Activated CD4-positive, alpha-beta T cell treated with anti-CD3 and anti-CD28 coated beads for 24 hours (primary cell): ENCODE measurements at places on chromosomes 11 and 22.

GRCh38 chr22:36885474-36885873, 24.7 kb downstream of the NCF4 start:
- DNase-seq = no peak

GRCh38 chr11:73907191-73907590, 30.4 kb downstream of the PAAF1 start:
- DNase-seq = no peak

DNA sequence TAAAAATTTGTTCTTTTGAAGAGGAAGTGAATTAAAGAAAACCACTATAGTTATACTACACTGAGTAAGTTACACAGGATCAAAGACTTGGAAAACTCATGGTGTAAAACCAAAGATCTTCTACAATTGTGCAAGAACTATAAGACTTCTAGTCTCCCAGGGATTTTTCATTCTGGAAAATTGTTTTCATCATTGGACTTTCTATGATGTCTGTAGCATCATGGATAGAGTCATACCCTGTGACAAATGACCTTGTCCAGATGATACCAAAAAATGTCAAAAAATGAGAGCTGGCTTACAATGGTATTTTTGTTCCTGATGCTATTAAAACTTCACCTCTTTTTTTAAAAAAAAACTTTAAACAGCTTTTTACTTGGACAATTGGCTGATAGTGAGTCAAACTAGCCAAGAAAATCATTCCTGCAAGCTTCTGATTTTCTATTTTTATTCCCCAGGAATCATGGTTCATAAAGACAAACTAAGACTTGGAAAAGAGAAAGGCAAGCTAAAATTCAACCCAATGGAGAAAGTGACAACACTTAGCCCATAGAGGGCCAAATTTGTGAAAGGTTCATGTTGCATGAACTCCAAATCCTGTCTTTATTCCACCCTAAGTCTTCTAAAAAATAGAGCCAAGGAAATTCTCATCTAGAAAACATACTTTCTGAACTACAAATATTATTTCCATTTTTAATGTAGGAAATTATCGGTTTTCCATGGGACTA, 30.7 kb downstream of the ME3 start:
- DNase-seq = no peak

DNA sequence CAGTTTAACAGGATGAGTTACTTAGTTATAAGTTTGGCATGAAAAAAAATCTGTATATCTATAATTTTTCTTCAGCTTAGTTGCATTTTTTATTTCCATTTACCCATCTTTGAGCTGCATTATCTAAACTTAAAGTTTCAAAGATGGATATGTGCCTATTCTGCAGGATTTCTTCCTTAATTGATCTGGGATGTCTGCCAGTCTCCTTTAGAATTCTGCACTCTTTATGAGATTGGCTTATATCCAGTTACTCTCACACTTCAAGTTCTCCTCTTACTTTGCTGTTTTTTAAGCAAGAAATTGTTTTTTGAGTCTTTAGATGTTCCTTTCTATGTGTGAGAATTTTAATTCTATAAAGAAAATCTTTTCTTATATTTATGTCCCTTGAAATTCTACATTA, 5.1 kb upstream of the PDGFD start:
- no peak for DNase-seq

- DNase-seq = no peak
These were observed 76.7 kb upstream of the KCNQ1OT1 start for GRCh38 chr11:2776351-2777061.

- DNase-seq = no peak
These were observed 69.7 kb downstream of the SNX19 start for GRCh38 chr11:130846606-130847005.

DNA sequence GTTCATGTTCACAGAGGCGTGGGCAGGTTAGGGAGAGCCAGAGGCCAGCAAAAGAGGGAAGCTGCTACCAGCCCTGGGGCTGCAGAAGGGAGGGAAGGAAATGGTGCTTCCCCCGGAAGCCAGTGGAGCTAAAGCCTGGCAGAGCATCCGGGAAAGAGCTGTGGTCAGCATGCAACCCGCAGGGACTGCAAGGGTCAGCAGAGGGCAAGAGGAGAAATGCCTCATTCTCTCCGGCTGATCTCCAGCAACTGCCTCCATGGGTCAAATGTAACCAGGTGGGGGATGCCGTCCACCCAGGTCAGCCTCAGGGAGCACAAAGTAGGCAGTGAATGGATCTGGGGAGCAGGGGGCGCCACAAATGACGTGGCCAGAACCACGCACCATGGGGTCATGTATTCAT, 36.9 kb upstream of the PRR5 start:
- DNase-seq = no peak

DNA sequence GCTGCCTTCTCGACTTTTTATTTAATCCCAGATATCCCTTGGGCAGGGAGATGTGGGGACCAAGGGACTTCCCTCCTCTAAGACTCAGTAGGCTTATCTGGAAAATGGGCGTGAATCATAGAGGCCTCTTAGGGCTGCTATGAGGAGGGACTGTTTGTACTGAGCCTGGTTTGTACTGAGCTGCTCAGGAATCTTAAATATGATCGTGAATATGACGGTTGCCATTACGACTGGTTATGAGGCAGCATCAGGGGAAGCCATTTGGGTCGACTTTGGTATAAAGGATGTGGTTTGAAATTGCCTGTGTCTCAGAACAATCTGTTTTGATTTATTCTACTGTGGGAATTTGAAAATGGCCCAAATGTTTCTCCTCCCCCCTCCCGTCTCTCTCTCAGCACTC, 20.6 kb downstream of the TSPAN18 start:
- no peak for DNase-seq

DNA sequence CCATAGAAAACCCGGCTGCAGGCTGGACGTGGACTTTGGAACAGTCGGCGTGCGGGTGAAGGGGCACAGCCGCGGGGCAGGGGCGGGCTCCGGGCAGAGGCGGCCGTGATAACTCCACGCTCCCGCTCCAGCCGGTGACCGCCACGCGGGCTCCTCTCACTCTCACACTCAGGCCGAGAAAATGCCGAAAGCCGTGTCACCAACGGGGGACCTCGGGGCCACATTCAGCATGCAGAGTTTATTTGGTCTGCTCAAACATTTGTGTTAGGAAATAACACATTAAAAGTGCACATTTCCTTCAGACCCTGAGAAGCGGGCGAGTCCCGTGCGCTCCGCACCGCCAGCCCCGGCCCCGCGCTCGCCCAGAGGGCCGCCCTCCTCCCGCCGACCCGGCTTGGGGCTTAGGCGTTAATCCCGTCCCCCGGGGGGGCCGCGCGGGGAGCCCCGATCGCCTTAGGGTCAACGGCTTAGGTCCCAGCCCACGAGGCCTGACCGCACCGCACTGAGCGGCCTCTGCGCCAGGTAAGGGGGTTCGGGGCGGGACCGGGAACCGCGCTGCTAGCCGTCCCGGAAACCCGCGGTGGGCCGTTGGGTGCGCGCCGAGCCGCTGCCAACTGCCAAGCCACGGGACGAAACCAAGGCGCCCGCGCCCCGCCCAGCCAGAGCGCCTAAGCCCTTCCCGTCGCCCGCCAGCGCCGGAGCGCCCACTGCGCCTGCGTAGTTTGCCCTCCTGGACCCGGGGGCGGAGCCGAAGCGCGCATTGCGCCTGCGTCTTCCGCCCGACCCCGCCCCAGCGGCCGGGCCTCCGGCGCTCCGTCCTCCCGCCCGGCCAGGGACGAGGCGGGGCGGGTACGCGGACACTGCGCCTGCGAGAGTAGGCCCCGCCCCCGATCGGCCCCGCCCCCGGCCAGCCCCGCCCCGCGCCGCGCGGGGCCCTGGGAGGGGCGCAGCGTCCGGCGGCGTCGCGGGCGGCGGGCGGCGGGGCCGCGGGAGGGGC, at the start of gene ZBED4:
ZBED4 (plus strand) TSS at position 947 of the 997 bp plus-strand sequence. CDS start 29,819 bp downstream, outside the sequence.
- peak; percentile 98 for DNase-seq

DNA sequence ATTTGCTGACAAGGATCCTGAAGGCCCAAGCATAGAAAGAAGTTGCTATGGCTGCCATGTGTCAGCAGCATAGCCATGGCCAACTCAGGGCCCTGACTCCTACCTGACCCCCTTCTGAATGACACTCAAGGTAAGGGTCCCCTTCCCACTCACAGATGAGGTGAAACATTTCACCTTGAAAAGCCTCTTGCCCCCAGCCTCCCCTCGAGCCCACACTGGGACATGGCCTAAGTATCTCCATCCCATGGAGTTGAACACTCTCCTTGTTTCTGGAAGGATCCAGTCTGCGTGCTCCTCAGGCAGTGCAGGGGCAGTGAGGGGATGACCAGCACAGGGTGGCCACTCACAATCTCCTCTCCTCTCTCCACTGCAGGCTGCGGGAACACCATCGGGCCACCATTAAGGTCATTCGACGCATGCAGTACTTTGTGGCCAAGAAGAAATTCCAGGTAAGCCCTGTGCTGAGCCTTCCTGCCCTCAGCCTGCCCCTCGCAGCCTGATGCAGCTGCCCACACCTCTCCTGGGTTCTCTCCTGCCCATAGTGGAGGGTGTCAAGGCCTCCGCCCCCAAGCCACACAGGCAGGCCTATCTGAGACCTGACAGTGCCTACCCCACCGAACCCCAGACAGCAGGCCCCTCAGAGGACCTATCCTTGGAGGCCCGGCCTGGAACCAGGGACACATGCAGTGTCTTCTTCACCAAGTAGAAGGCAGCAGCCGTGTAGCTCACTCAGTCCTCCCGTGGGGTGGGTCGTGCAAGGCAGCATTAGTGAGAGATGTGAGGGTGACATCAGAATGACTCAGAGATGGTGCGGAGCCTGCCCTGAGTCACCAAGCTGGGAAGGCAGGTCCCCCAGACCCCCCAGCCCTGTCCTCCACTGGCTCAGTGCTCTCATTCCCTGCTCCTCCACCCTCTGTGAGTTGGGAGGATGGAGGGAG, 68.9 kb upstream of the KCNQ1OT1 start:
- DNase-seq = no peak

DNA sequence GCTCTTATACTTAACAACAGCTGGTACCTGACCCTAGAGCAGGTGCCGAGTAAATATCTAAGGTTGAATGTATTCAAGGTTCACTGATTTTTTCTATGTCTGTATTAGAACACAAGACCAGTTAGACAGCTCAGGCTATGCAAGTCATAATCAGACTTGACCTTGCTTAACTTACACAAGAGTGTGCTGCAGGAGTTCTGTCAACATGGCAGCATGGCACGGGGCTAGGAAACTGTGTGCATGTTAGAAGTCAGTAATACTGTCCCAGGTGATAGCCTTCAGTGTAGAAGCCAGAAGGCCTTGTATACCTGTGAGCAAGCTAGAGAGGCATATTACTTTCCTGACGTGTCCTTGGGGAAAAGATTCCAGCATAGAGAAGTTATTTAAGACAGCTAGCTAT, 253.1 kb downstream of the FAT3 start:
- no peak for DNase-seq

- no peak for DNase-seq
These were observed 121.6 kb downstream of the PAX6 start for GRCh38 chr11:31689559-31689958.

DNA sequence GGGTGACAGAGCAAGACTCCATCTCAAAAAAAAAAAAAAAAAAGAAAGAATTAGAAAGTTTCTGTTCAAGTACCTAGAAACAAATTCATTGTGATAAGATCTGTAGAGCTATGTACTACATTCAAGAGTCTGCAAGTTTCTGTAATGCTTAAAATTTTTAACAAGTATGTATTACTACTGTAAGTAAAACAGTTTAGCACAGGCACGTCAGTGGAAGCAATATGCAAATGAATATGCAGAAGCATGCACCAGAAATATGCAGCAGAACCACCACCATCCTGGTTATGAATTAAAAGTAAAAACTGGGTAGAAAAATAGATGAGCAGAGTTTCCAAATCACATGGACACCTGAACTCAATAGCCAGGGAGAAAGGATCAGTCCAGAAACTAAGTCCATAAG, 19.3 kb downstream of the SBF2 start:
- no peak for DNase-seq

GRCh38 chr11:74011360-74012073, 2.6 kb upstream of the UCP3 start:
- peak; percentile 27 for DNase-seq

- DNase-seq = no peak
These were observed 127.0 kb upstream of the C11orf58 start for GRCh38 chr11:16611401-16611921.

DNA sequence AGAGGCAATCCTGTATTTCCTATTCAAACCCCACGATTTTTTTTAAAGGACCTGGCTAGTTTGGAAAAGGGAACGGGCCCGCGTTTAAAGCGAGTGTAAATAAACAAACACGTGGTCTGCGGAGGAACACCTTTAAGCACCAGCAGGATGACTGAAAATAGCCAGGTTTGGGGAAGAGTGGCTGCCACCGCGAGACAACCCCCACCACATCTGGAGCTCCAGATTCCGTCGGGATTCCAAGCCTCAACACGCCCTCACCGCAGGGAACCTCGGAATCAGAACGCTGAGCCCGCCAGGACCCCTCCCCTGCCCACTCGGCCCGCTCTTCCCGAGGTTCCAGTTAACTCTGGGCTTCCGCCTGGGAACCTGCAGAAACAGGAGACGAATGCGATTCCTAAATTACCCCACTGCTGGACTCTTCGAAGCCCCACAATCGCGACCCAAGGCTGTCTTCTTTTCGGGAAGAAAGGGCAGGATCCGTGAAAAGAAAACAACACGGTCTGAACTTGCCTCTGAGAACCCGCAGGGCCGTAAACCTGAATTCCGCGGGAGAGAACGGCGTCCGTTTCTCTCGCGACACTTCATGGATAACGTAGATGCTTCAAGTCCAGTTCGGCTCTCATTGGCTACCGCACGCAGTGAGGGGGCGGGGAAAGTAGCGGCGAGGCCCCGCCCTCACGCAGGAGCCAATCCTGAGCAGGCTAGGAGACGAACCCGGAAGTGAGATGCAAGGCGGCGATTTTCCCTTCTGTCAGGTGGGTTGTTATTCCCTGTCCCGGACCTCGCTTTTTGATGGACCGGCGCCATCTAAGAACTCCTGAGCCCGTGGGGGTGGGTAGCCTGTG, at the start of the genes ANKRD49 and MRE11:
ANKRD49 (plus strand) TSS at position 704 of the 845 bp plus-strand sequence. CDS start 2,710 bp downstream, outside the sequence.
MRE11 (minus strand) TSS at position 564 of the 845 bp plus-strand sequence. CDS start 1,043 bp downstream, outside the sequence.
- DNase-seq = peak; percentile 88

- DNase-seq = no peak
These were observed 959 bp downstream of the JOSD1 start for GRCh38 chr22:38699784-38700183.

GRCh38 chr22:20553947-20554741, 46.7 kb downstream of the MED15 start:
- no peak for DNase-seq

DNA sequence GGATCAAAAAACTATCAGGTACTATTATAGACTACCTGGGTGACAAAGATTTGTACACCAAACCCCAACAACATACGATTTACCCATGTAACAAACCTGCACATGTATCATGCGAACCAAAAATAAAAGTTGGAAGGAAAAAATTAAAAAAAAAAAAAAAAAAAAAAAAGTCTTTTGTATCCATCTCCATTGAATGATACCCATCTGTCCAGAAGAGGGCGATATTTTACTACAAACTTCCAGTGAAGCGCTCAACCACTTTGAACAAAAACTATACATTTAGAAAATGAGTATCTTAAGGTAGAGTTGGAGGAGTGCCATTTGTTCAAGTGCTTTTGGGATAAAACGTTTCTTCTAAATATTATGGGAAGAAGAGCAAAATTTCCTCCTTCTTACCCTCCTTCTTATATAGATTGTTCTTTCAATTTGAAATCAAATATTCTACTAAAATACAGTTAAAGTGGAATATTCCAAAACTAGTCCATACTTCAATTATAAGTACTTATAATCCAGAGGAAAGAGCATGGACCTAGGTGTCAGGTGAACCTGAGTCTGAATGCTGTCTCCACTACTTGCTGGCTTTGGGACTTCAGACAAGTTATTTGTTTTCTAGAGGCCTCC, 23.3 kb downstream of the ARL14EP start:
- no peak for DNase-seq
